ENCODE measurements at places on chromosomes 3 and 15.

DNA sequence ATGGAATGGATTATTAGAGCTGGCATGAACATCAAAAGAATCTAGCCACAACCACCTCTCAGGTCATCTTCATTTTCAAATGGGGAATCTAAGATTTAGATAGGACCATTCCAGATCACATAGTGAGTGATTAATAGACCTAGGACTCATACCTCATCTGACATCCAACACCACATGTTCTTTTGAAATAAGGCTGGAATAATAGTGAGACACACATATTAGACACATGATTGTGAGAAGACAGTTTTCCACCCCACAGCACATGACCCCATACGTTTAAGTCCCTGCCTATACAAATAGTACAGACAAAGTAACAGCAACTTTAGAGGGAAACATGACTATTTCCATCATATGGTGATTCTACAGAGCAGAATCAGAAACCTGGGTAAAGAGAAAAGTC, 344.7 kb upstream of the TPRG1 start:
- peak overlapping the region; percentile 2 for H3K27ac ChIP-seq
- no peak for DNase-seq
- no peaks in the 10 kb centered on the region for H3K27me3 ChIP-seq
- H3K4me3 ChIP-seq = no peak overlapping the region

DNA sequence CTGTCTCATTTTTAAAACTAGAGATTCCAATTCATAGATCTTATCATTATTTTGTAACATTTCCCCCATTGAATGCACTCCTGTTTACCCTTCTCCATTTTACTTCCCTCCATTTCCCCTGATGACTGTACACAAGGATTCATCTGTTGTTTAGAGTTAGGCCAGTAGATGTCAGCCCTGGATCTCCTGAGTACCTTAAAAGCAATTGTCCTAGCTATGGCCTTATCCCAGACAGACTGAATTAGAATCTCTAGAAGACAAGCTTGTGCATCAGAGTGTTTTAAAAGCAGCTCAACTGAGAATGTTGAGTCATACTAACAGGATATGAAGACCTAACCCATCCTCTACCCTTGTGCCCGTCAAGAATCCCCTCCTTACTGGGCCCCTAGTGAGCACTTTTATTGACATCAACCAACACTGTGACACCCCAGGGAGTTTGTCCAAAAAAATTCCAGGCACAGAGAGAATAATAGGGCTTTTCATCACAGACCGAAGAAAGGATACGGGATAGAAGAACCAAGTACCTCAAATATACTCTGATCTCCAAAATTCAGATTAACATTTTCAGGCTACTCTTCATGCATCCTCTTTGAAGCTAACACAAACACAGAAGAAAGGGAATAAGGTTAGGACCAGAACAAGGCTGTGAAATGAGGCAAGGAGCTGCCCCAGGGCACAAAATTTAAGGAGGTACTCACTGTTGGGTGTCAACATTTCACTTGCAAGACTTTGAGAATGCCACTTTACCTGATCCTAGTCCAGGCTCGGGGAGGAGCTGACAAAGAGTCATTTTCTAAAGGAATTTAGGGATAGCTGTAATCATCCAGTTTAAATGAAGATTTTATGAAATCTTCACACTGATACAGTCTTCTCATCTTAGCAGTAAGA, 17.1 kb downstream of the ZBED2 start:
- H3K4me3 ChIP-seq = no peak overlapping the region
- DNase-seq = no peak
- H3K4me1 ChIP-seq = no peaks in the 10 kb centered on the region

DNA sequence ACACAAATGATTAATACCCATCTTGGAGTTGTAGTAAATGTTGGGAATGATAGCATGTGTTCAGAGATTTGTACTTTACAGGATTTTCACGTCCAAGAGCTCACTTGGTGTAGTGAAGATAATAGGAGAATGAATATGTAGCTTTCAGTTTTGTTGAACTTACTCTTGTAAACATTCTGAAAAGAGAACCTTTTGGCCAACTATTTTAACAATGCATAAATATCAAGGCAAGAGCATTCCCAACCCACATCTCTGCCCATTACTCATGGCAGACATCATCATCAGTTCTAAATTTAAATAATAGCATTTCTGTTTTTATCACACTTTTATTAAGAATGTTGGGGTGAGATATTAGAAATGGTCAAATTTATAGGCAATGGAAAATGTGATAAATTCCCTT, 465.2 kb upstream of the TPRG1 start:
- peak overlapping the region; percentile 57 for H3K27ac ChIP-seq
- H3K36me3 ChIP-seq = peaks cover 8% of the 10 kb centered on the region
- no peak overlapping the region for H3K4me3 ChIP-seq
- H3K4me1 ChIP-seq = peaks cover 13% of the 10 kb centered on the region

- no peak overlapping the region for H3K27ac ChIP-seq
- no peaks in the 10 kb centered on the region for H3K36me3 ChIP-seq
- no peaks in the 10 kb centered on the region for H3K27me3 ChIP-seq
- no peak overlapping the region for H3K4me3 ChIP-seq
- DNase-seq = no peak
Measured at GRCh38 chr3:109607897-109608296, 270.6 kb upstream of the DPPA4 start.

- no peaks in the 10 kb centered on the region for H3K27me3 ChIP-seq
- peaks cover 50% of the 10 kb centered on the region for H3K4me1 ChIP-seq
- H3K36me3 ChIP-seq = no peaks in the 10 kb centered on the region
Measured at GRCh38 chr15:100111125-100112060, 230.4 kb downstream of the ADAMTS17 start.
